Esophagus squamous epithelium (tissue), 5 donors: ENCODE measurements at places on chromosomes 11 and 22.

- no peak for DNase-seq
These were observed 866.2 kb downstream of the TBC1D22A start for GRCh38 chr22:47628477-47629272.

DNA sequence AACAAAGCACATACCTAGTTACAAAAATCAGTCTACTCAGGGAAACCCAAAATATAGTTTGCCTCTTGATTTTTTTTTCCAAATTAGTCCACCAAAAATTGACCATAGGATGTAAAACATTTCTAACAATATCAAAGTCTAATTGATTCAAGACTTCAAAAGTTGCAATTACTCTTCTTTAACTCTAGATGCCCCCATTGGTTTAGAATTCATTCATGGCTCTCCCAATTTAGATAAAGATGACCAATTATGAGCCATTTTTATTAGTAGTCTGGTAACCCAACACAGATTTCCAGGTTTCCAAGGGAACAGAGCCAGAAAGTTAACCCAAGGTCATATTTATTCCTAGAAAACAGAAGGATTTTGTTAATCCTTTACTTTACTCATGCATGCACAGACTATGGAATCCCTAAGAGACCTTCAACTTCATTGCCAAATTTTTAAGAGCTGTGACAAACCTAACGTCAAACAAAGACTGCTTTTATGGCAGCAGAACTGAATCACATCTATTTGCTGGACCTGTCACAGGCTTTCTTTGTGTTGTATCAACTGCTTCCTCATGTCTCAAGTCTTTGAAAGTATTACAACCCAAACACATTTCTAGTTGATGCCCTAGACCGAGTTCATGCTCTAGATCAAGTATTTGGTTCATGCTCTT lies 55.3 kb downstream of the C22orf42 start:
- DNase-seq: no peak

- no peak for DNase-seq
These were observed 116.5 kb upstream of the ANO5 start for GRCh38 chr11:22076271-22076930.

- no peak for DNase-seq
These were observed 961 bp downstream of the SUSD2 start for GRCh38 chr22:24181996-24182899.

DNA sequence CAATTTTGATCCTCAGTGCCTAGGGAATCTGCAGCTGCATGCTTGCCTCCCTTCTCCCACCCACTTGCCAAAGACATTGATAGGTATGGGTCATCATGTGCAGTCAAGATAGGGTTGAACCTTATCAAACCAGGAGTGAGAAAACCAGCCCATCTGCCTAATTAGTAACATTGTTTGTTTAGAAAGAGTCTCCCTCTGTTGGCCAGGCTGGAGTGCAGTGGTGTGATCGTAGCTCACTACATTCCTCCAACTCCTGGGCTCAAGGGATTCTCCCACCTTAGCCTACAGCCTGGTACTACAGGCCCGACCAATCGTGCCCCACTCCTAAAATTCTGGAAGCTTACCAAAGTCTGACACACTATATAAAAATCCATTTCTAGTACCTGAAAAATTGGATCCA lies 4.6 kb downstream of the C11orf71 start:
- no peak for DNase-seq

DNA sequence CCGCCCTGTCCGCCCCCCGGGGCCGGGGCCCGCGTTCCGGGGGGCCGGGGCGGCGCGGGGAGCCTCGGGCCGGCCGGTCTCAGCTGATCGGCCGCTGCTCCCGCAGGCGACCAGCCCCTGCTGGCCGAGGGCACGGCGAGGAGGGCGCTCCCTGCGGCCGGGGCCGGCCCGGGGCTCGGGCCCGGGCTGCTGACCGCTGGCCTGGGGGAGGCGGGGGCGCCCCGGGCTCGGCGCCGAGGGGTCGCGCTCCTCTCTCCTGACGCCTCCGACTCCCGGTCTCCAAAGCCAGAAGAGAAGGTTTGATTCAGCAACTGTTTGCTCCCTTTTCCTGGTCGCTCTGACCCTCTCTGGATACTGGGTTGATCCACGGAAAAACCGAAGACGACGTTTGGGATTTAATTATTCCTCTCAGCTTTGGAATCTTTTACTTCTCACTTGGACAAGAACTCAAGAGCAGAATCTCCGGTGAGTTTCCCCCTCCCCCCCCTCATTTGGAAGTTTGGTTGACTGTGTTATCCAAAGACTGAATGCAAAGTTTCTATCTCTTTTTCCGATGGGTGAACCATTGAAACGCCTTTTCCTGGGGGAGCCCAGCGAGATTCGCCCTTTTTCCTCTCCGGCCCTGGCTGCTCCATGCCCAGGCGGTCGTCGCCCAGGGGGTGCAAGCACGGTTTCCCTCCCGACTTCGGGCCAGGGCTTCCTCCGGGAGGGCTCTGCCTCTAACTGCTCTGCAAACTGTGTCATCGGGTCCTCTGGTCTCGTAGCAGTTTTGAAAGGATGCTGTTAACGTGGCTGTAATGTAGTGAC lies 725 bp downstream of the KDM2A start:
- no peak for DNase-seq
